ENCODE measurements at places on chromosomes 2 and 18. TPM values are rescaled to one million over a fixed set of nuclear protein-coding genes. Genes with fewer than 3 reads are reported as not detected.

- no peak for DNase-seq
These were observed 522.0 kb downstream of the SPAG16 start for GRCh38 chr2:213806125-213806726.

GRCh38 chr18:45384137-45384961 is 230.9 kb upstream of the SLC14A2 start:
- no peak for DNase-seq

- DNase-seq, result no peak
These were observed 238.3 kb upstream of the TRIB2 start for GRCh38 chr2:12478151-12479064.

PIGN gene
- 23.6 TPM for total RNA-seq

DNA sequence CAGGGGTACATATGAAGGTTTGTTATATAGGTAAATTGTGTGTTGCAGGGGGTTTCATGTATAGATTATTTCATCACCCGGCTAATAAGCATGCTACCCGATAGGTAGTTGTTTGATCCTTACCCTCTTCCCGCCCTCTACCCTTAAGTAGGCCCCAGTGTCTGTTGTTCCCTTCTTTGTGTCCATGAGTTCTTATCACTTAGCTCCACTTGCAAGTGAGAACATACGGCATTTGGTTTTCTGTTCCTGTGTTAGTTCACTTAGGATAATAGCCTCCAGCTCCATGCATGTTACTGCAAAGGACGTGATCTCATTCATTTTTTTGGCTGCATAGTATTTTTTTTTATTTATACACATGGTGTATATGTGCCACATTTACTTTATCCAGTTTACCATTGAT is 34.2 kb upstream of the ELAC1 start:
- no peak for DNase-seq

LDLRAD4 gene
- total RNA-seq, result 2.7 TPM

DNA sequence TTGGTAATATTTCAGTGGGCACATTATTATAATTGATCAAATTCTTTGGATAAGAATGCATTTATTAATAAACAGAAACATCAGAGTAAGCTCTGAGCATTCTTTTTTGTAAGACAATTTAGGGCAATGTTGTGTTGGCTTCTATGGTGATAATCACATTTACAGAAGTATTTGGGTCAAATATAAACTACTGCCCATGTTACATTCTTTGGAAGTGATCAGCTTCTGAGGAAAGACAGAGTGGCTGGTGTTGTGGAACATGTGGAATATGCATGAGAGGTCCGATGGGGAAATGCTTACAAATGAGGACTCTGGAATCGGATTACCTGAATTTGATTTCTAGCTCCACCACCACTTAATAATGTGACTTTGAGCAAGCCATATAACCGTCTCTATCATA is 19.4 kb downstream of the SERPINB13 start:
- DNase-seq, result no peak

- no peak for DNase-seq
These were observed 127.1 kb downstream of the TNS1 start for GRCh38 chr2:217875556-217876252.

ARHGEF4 gene
- total RNA-seq, result 220 TPM

CCDC121 gene
- total RNA-seq, result 3.2 TPM

- DNase-seq, result no peak
These were observed 62.7 kb downstream of the PRKRA start for GRCh38 chr2:178388287-178388686.

DNA sequence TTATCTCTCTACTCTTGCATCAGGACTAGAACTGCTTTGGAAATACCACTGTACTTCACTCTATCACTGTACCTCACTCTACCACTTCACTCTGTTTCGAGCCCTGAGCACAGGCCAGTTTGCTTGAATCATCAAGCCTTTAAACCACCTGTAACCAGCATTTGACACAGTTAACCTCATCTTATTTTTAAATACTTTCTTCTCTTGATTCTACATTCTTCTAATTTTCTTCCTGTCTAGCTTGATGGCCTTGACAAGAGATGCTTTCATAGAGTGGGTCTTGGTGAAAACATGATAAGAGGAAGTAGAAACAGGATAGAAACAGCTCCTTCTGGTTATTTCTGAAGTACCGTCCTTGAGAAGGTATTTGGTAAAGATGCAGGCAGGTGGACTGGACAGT is 78.1 kb downstream of the SPIRE1 start:
- no peak for DNase-seq

DNA sequence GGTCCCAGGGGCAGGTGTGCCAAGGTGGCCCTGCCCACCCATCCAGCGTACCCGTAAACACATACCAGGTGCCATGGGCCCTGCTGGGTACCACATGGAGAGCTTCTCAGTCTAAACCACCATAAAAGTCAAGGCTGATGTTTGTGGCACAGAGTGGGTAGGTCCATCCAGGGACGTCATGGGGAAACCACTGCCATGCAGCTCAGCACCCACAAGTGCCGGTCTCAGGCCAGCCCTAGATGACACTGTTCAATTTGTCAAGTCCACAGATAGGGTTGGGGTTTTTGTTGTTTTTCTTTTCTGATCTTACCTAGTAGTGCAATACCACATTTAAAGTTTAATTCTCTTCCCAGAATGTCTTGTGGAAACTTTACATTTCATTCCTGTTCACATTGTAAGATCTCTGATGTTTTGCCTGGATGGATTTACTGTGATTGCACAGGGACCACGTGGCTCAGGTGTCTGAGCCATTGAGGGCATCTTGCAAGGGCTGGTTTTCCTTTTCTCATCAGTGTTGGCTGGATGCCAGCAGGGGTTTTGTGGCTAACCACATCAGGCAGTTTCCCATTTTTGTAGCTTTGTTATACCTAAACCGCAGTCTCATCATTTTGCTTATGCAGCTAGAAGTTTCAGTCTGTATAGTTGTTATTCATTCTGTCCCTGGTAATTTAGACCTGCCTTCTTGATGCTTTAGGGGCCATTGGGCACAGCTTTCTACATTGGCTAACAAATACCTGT is 64.7 kb downstream of the STK25 start:
- DNase-seq, result no peak

- DNase-seq, result no peak
These were observed 24.6 kb upstream of the CERS6 start for GRCh38 chr2:168431301-168432024.

PXDN gene
- 4.7 TPM for total RNA-seq

ANKRD44 gene
- 20.8 TPM for total RNA-seq

GRCh38 chr2:226554701-226555100 is 244.9 kb downstream of the IRS1 start:
- DNase-seq, result no peak

DNA sequence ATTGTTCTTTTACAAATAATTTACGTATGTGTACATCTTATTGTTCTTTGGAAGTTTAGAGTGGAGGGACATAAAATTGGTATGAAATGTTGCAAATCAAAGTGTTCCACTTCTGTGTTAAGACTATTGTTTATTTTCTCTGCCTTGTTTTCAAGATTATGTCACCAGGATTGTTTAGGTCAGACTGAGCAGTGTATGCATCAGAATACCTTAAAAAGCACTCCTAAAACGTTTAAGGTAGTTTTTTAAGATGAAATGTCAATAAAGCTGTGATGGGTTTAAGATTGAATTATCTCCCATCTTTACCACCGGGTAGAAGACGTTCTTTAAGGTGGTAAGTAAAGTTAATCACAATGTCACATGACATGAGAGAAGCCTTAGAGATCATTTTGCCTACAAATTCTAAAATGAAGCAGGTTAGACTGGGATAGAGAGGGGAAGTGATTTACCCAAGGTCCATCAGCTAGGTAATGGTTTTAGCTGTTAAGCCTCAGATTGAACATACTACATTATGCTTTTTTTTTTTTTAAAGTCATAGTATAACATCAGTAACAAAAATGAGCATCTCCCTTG is 10.6 kb downstream of the VAPA start:
- DNase-seq, result no peak

- DNase-seq, result no peak
These were observed 117.1 kb downstream of the PRPF40A start for GRCh38 chr2:152600051-152600657.

Measured in lower leg skin (tissue), 4 donors.